ENCODE measurements at places on chromosomes 1 and 21.

DNA sequence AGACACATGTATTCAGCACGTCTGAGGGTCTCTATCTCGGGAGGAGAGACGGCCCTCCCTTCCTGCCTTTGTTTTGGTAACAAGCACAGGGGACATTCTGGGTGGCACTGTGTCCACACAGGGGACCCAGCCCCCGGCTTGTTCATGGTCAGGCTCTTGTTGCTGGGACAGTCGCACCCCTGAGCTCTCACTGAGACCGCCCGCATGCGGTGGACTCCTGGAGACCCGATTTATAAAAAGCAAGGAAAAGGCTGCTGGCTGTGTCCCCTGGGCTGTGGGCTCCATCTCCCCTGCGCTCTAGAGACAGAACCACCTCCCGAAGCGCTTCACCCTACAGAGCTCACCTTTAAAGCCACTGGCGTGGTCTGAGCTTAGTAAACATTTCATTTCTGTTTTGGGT is 103.4 kb downstream of the WDR4 start:
- DNase-seq = no peak

GRCh38 chr1:39370602-39371001 is 120.8 kb upstream of the BMP8A start:
- peak; percentile 7 for DNase-seq

- DNase-seq = peak; percentile 45
Observed at GRCh38 chr1:21508580-21509350, 458 bp upstream of the ALPL start.

DNA sequence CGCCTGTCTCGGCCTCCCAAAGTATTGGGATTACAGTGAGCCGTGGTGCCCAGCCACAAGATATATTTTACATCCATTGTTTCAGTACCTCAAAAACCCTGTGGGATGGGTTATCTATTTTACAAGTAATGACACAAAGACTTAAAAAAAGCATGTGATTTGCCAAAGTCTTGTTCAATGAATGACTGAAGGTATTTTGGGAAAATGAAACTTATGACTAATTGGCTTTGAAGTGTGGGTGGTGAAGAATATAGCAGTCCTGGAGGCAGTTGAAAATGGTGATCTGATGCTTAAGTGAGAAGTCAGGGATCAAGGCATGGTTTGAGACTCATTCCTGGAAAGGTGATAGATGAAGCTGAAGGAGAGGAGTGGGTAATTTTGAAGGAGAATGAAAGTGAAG is 3.0 kb downstream of the SWT1 start:
- no peak for DNase-seq

GRCh38 chr1:159646687-159647086 is 59.1 kb downstream of the APCS start:
- no peak for DNase-seq

- no peak for DNase-seq
Observed at GRCh38 chr1:1529321-1529720, 11.1 kb downstream of the TMEM240 start.

- no peak for DNase-seq
Observed at GRCh38 chr1:206717674-206717989, 32.9 kb downstream of the MAPKAPK2 start.

DNA sequence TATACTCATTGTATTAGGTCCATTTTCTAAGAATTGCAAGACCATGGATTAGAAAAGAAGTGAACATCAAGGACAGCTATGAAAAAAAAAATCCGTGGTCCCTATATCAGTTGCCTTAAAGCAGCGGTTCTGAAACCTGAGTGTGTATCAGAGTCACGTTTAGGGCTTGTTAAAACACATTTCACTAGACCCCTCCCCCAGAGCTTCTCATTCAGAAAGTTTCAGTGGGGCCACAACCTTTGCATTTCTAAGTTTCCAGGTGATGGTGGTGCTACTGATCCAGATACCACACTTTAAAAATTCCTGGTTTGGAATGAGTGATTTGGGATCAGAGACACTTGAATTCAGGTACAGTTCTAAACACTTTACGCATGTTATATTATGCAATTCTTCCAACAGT is 96.1 kb upstream of the PRMT6 start:
- DNase-seq = no peak

DNA sequence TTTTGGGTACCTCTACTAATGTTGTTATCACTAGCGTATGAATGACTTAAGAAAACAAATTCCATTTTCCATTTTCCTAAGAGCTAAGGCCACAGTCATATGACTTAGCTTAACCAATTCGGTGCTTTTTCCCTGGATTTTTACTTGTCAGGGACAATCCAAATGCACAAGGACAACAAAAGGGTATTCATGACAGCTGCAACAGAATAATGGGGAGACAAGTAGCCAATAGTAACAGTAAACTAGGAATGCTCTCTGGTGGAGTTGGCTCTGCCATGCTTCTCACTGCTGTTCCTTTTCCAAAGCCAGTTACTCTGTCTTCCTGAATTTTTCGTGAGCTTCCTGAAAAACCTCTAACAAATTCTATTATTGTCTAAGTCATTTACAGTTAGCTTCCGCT is 52.9 kb downstream of the LRRIQ3 start:
- no peak for DNase-seq

DNA sequence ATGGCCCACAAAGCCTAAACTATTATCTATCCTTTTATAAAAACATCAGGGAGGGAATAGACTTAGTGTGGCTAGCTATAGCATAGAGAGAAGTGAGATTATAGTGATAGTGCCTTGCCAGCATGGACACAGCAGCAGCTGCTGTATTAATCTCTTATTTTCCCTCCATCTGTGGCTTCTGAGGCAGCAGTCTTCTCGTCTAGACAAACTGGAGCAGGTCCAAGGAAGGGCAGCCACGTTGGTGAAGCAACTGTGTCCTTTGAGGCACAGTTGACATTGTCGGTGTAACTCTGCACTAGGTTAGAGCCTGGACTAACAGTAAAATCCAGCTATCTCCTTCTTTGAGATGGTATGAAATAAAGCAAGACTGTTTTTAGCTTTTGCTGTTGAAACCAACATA is 131.3 kb downstream of the CACHD1 start:
- no peak for DNase-seq

DNA sequence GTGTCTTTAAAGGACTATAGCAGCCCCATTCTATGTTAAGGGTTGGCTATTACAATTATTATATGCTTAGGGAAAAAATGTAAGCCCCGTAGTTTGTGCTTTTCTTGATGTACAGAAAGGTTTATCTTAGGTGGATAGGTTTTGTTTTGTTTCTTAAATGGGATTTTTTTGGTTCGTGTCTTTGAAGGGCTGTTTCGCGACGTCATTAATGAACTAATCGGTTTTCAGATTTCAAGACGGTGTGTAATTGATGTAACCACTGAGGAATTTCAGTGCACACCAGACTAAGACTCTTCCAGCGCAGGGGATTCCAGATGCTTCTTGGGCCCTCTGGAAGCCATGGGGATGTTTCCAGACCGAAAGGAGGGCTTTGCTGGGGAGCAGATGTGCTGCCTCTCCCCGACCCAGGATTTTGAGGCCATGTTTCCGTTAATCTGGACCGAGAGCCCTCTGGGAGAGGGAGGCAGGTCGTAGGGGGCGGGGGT is 4.8 kb upstream of the SIM2 start:
- peak; percentile 21 for DNase-seq

DNA sequence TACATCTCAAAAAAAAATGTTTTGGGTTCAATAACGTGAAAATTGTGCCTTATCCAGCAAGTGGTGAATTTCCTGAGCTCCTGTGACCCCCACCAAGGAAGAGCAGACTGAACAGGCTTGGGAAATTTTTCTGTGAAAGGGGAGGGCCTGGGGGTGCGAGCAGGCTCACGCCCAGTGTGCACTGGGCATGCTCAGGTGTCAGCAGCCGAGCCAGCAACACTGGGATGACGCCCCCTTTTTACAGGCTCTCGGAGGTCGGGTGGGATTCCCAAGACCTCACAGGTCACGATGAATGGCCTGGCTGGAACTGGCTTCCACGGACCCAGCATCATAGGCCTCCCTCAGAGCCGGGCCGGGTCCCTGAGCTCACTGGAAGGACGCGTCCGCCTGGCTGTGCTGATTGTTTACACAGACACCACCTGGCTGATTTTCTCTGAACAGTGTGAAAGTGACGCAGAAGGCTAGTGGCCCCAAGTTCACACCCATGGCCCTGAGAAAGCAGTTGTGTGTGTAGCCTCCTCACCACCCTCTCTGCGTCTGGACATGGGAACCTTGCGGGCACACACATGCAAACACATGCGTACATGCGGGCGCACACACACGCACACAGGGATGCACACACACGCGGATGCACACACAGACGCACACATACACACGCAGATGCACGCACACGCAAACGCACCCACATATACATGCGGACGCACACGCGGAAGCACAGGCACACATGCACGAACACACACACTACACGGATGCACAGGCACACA is 9.2 kb downstream of the CSTB start:
- DNase-seq = no peak

GRCh38 chr1:201298396-201299381 is 15.4 kb downstream of the PKP1 start:
- no peak for DNase-seq

GRCh38 chr1:232472485-232473041 is 157.4 kb downstream of the SIPA1L2 start:
- DNase-seq = peak; percentile 79

- no peak for DNase-seq
Observed at GRCh38 chr1:232218955-232219865, 410.7 kb downstream of the SIPA1L2 start.

- peak; percentile 88 for DNase-seq
Observed at GRCh38 chr1:85307987-85308832, 31.8 kb upstream of the BCL10 start.

DNA sequence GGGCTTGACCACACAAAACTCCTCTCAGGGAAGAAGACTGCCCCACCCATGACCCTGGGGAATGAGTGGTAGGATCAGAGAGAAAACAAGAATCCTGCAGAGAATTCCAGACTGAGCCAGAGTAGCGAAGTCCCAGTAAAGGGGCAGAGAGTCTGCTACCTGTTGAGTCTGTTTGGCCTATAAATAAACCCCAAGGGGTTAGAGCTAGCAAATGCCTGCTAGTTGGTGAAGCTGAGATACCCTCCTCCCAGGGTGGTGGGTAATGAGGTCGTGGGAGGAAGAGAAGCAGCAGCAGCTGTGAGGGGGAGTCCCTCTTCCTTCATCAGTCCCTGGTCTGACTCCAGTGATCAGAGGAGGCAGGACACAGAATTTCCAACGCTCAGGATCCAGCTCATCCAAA is 2.5 kb downstream of the TRAF3IP3 start:
- no peak for DNase-seq

- no peak for DNase-seq
Observed at GRCh38 chr21:17758683-17759082, 60.5 kb downstream of the C21orf91 start.

- no peak for DNase-seq
Observed at GRCh38 chr21:15893902-15894301, 164.1 kb downstream of the USP25 start.

GRCh38 chr1:213366141-213366831 is 315.2 kb downstream of the RPS6KC1 start:
- no peak for DNase-seq

- DNase-seq = peak; percentile 53
Observed at GRCh38 chr1:79059341-79059740, 52.8 kb upstream of the ADGRL4 start.

DNA sequence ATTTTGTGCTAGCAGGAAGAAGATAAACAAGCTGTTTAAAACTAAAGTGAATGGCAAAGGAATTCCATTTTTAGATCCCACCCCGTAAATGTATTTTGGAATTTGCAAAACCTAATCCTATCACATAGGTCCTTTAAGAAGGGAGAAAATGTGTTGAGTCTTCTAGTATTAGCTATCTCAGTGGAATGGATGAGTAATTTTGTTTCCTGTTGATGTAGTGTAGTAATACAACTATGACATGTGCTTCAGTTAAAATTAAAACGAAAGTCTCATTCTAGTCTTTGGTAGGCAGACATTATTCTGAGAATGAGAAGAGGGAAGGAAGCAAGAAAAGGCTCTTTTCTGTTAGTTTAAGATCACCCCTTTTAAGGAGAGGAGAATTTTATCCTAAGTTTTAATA is 265.9 kb upstream of the C1orf105 start:
- peak; percentile 92 for DNase-seq

GRCh38 chr1:54995835-54996234 is 2.9 kb upstream of the BSND start:
- DNase-seq = no peak

GRCh38 chr1:155472491-155473083 is 90.0 kb downstream of the ASH1L start:
- DNase-seq = peak; percentile 14

DNA sequence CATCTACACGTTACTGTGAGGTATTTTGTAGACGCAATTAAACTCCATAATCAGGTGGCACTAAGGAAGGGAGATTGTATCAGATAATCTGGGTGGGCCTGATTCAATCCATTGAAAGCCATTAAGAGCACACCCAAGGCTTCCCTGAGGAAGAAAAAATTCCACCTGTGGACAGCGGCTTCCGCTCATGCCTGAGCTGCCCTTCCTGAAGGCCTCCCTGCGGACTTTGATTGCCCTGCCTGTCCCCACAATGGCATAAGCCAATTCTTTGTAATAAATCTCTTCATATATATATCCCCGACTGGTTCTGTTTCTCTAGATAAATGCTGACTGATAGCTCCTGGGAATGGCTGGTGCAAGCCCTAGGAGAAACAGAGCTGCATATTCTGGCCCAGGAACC is 138.3 kb downstream of the TGFBR3 start:
- DNase-seq = no peak

- no peak for DNase-seq
Observed at GRCh38 chr1:117930484-117930883, 945 bp downstream of the WDR3 start.

GRCh38 chr1:167856711-167857418 is 57.1 kb downstream of the ADCY10 start:
- DNase-seq = no peak
